ENCODE measurements at places on chromosomes 7 and 10.

DNA sequence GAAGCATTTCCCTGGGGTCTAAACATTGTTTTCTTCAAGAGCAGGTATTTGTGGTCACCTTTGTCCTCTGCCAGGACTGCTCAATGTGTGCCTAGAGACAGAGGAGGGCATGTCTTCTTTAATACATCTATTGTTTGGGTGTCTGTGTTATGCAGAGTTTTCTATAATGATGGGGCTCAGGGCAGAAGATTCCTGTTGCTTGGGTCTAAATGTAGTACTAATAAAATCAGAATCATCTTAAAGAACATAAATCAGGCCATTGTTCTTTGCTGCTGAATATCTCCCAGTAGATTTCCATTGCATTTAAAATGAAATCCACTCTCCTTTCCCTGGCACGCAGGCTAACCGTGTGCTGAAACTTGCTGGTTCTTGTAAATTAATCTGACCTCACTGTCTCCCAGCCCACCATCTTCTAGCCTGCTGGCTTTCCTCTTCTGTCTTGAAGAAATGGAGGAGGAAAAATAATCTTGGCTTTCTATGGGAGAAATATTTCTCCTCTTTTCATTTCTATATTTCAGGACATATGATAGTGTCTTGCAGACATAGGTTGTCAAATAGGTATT is 1396.8 kb downstream of the GATA3 start:
- DNase-seq: no peak

- no peak for DNase-seq
Measured at GRCh38 chr10:124236136-124236535, 142.7 kb upstream of the CHST15 start.

- DNase-seq: no peak
Measured at GRCh38 chr7:88057655-88058054, 123.6 kb downstream of the ADAM22 start.

DNA sequence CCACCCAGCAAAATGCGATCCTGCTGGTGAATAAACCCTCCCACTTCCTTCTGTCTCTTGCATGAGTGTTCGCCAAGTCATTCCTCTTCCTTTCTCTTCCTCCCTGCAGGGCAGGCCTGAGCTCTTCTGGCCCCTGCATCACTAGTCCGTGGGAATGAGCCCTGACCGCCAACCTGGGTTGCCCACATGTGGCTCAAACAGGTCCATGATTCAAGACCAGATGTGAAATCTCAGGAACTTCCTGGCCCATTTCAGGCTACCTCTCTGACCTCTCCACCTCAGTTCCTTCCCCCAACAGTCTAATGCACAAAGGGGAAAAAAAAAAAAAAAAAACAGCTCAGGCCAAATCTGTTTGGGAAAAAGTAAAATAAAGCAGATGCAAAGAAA is 5.4 kb upstream of the YWHAG start:
- no peak for DNase-seq

DNA sequence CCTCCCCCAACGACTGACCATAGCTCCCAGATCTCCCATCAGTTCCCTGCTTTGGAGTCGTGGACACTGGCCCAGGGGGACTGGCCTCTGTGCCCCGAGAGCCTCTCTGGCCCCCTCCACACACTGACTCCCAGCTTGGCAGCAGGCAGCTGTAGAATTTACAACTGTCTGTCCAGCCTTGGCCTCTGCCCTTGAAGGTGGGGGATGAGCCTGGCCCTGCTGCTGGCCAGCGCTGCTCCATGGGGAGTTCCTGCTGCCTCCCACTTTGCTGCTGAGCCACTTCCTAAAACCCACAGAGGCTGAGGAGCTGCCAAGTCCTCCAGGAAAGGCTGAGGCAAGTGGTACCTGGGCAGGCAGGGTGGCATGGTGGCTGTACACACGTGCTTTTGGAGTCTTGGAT is 147.1 kb downstream of the WDR11 start:
- no peak for DNase-seq

Measured in activated T-cell treated with anti-CD3 and anti-CD28 coated beads, Interleukin-2, amount 50 U/mL, for 24 hours (primary cell).